ENCODE measurements at places on chromosomes 1 and 21.
A peak's percentile ranks its signal among the peaks of the same experiment; 100 is the strongest.

- no peak for DNase-seq
Measured at GRCh38 chr1:42962641-42963377, 4.1 kb upstream of the SLC2A1 start.

DNA sequence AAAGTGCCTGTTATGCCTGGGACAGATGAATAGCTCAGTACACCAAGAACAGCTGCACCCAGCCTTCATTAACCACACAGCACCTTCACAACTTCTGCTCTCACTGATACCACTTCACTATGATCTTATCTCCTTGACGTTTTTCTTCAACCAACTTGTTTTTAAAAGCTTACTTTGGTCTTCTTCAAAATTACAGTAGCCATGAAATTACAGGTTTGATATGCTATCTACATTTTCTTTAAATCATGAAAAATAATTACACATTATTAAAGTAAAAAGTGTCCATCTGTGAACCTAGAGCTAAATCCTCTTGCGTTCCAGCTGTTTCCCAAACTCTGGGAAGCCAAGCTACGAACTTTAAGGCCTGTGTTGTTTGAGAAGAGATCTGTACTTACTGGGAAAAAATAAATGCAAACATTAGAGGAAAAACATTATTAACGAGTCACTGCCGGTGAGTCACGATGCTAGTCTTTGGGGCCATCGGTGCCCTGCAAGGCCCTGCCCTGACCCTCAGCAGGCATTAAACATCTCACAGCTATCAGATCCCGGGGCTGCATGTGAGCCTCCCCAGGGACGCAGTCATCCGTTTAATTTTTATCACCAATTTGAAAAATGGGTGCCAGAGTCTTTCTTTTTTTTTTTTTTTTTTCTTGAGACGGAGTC, 56.3 kb upstream of the GPR153 start:
- DNase-seq: peak; percentile 4

GRCh38 chr1:226233806-226234205, 10.3 kb downstream of the MIXL1 start:
- no peak for DNase-seq

DNA sequence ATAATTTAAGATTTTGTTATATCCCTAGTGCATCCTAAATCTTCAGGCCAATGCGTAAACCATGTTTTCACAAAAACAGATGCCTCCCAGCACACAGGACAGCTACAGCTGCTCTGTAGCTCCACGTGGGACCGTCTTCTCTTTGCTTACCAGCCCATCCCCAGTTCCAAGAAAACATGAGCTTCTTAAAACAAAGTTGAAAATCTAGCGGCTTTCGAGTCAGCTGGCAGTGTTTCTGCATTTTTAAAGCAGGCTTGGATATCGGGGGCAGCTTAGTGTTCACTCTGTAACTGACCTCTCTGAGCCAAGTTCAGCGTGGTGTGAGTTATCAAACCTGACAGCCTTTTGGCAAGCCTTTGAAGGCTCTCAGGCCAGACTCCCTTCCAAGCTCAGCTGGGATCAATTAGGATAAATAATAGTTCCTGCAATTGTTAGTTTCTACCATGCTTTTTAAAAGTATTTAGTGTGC, 881.5 kb downstream of the LTN1 start:
- no peak for DNase-seq

- DNase-seq: no peak
Measured at GRCh38 chr1:61101536-61101935, 19.2 kb downstream of the NFIA start.

DNA sequence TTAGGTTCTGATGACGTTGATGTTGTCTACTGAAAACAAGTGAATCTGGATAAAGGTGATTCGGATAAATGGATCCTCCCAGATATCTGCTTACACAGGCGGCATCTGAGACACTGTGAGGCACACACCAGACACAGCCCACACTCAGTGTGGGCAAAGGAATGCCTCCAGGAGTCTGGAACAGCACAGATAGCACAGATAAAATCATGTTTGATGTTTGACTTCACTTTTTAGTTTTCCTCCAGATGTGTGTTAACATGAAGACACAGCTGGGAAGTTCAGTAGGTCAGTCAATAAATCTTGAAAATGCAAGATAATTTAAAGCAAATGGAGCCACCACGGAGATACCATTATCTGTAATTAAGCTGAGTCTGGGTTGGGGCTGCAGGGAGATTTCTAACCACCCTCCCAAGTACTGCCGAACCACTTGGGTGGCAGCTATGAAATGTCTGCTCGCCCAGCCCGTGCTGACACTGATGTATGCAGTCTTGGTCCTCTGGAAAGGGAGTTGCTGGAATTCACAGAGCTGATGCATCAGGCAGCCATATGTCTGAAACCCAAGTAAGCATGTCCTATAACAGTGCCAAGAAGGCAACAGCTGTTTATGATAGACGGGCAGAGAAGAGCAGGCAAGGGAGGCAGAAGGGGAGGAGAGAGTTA, 11.7 kb downstream of the CAPN9 start:
- no peak for DNase-seq

GRCh38 chr1:230611878-230612235, 30.4 kb upstream of the COG2 start:
- no peak for DNase-seq

- DNase-seq: no peak
Measured at GRCh38 chr1:29017975-29018712, 103.8 kb downstream of the EPB41 start.

DNA sequence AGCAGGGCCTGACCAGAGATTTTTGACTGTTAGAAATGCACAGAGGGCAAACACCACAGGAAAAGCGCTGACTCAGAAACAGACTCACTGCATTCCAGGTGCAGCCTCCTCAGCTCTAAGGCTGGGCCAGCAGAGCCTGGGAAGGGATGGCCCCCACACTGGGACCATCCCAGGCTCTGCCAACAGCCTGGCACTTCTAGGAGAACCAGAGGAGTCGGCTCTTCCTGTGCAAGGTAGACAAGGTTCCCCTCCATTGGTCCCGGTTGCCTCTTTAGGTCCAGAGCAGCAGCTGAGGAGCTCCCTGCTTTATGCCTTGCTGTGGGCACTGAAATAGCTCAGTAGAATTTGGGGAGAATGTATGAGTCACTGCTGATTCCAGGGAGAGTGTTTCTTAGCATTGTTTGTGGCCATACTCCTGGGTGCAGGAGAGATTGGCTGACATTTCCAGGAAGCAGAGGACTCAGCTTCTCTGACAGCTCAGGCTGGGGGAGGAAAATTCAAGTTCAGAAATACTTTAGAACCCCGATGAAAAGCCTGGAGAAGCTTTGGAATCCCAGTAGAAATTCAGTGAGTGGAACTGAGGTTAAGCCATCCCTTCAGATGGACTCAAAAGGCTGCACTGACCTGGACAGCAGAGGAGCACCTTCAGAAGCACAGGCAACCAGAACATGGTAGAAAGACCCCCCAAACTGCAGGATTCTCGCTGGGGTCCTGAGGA, 19.7 kb downstream of the PRAMEF1 start:
- no peak for DNase-seq

DNA sequence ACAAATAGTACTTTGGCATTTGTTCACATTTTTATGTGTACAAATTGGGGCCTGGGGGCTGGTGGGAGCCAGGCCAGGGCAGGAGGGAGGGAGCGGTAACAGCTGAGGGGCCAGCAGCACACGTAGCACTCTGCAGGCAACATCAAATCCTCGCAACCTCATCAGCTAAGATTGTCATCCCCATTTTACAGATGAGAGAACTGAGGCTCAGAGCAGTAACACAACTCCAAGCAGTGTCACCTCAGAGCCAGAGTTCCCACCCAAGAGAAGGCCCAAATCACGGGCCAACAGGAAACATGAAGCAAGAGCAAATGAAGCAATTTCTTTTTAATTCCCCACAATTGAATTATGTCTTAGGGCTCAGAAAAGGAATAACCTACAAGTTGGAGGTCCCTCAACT, 14.1 kb downstream of the IFFO2 start:
- DNase-seq: no peak
